Body of pancreas (tissue), 4 donors: ENCODE measurements at places on chromosomes 3 and 15.

- no peak for DNase-seq
Observed at GRCh38 chr3:138440121-138440521, 5.7 kb downstream of the ESYT3 start.

DNA sequence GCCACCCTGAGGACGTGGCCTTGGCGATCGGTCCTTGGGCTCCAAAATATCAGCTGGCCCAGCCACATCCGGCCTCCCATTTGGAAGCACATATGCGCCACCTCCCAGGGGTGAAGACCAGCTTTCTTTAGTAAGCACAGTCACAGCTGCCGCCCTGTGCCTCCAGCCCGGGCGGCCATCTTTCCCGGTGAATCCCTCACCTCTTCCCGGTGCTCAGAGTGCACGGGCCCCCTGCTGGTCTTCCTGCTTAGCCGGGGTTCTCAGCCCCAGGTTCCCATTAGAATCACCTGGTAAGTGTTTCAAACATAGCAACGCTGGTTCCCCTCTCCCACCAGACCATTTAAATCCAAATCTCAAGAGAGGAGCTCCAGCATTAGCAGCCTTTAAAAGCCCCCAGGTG, 232.2 kb downstream of the VPS13C start:
- DNase-seq = no peak

DNA sequence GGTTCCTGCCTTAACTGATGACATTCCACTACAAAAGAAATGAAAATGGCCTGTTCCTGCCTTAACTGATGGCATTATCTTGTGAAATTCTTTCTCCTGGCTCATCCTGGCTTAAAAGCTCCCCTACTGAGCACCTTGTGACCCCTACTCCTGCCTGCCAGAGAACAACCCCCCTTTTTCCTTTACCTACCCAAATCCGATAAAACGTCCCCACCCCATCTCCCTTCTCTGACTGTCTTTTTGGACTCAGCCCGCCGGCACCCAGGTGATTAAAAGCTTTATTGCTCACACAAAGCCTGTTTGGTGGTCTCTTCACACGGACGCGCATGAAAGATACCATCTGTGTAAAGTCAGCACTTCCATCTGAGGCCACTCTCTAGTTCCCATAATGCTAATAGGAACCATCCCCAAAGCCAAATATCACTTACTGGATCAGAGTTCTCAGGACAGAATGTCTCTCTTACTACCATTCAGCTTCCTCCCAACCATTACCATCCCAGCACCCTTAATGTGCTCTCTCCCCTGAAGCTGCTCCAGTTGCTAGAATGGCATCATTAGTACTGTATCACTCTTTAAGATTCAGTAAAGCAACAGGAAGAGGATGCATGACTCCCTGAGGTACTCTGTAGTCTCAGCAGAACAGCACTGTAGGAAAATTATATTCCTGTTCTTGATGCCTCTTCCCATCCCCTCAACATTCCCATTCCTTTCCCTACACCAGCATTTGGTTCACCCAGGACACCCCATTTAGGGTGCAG, 2.3 kb upstream of the HRG start:
- no peak for DNase-seq

- DNase-seq = no peak
Observed at GRCh38 chr15:92571824-92572223, 83.8 kb downstream of the FAM174B start.

GRCh38 chr15:25633862-25634261, 195.0 kb upstream of the UBE3A start:
- DNase-seq = no peak
